Activated CD8-positive, alpha-beta memory T cell treated with anti-CD3 and anti-CD28 coated beads, Interleukin-2, amount 50 U/mL, for 4 hours (primary cell): ENCODE measurements at places on chromosomes 3 and 15.

DNA sequence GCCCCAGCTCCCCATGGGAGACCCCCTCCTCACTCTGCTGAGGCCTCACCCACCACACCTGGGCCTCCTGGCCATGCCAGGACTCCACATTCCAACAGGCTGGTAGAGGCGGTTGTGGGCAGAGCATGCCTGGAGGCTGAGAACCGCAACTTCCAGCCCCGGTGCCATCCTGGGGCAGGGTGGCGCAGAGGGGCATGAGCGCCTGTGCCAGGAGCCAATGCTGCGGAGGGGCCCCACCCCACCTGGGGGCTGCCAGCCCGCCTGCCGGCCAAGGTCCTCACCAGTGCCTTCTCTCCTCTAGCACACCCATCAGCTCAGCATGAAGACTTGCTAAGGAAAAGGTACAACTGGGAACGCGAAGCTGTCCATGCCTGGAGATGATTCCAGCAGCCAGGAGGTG lies 34.3 kb upstream of the SLC6A6 start:
- no peak for DNase-seq

DNA sequence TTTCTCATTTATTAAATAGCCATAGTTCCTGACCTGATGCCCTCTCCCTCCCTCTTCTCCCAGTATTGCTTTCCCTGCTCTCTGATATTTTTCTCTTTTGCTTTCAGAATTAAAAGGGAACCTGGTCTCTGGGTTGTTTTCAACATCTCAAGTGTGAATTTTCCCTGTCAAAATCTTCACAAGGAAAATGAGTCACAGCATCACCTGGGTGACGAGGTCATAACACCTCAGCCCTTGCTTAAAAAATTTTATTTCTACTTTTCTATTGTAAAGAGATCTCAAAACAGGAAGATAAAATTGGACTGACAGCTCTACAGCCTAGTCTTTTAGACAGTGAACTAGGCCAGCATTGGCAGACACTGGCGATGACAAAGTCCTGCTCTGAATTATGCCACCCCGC lies 40.1 kb downstream of the GAP43 start:
- no peak for DNase-seq

DNA sequence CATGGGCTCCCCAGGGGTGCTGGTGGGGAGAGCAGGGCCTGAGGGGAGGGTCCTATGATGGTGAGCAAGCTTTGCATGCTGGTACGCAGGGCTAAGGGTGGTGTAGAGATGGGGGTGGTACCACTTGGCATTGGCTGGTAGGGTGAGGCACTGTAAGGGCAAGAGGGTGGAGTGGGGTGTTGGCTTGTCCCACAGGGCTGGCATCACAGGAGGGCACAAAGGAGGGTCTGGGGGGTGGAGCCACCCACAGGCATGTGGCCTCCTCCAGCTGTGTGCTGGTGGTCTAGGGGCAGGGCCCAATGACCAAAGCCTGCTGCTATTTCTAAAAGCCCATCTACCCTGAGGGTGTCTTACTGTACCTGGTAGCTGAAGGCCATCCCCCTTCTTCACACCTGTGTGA lies 65.2 kb upstream of the SEC13 start:
- DNase-seq = no peak

GRCh38 chr3:127287840-127288239 lies at the start of gene PRR20G:
Gene PRR20G, minus strand, starts transcription at chr3:127288046. Its CDS starts 681 bp downstream, at chr3:127287365.
- no peak for DNase-seq

GRCh38 chr15:80695911-80696661 lies 976 bp downstream of the ABHD17C start:
- peak; percentile 17 for DNase-seq

DNA sequence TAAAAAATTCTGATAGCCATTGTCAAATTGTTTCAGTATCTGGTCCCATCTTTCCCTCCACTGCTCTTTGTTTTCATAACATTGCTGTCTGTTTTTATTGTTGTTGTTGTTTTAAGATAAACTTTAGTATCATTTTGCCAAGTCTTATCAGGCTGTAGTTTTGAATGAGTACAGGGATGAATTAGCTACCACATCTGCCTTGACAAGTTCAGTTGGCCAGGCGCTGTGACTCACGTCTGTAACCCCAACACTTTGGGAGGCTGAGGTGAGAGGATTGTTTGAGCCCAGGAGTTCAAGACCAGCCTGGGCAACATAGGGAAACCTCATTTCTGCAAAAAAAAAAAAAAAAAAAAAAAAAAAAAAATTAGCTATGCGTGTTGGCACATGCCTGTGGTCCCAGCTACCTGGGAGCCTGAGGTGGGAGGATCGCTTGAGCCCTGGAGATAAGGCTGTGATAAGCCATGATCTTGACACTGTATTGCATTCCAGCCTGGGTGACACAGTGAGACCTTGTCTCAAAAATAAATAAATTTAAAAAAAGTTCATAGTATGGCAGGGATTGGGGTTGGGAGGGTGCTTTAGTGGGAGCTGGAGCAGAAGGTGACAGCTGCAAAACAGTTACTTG lies 8.3 kb upstream of the ANKDD1A start:
- DNase-seq = no peak

DNA sequence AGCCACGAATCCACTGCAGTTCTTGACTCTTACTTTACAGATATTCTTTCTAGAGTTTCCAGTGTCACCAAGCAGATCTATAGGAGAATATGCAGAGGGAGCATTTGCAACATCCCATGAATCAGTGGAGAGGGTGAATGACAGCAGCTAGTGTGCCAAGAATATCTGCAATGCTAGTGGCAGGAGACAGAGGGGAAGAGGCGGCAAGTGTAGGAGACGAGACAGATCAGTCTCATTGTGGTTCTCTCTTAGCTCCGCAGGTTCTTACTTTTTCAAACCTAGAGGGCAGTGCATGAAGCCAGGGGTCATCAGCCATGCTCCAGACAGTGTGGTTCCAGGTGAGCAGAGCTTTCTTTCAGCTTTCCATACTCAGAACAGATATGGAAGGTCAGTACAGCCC lies 744 bp downstream of the ZNF619 start:
- DNase-seq = no peak

DNA sequence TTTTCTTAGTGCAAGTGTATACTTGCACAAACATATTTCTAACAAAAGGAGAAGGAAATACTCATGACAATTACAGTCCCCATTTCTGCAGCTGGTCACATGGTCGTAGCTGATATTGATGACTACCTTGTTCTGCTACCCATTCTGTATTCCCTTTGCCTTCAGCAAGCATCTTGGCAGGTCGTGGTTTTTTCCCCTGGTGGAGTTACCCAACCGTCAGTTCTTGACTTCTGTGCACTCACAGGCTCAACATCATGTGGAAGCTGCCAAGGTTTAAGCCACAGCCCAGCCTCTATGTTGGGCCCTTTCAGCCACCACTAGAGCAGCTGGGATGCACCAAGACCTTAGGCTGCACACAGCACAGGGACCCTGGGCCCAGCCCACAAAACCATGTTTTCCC lies 56.1 kb downstream of the VGLL3 start:
- DNase-seq = no peak

DNA sequence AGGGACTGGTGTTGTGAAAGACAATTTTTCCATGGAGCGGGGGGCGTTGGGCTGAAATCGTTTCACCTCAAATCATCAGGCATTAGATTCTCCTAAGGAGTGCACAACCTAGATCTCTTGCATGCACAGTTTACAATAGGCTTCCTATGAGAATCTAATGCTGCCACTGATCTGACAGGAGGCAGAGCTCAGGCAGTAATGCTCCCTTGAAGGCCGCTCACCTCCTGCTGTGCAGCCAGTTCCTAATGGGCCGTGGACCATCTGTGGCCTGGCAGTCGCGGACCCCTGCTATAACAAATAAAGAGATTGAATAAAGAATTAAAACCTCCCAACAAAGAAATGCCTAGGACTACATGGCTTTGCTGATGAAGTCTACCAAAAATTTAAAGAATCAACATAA lies 25.3 kb upstream of the ANKRD28 start:
- no peak for DNase-seq

DNA sequence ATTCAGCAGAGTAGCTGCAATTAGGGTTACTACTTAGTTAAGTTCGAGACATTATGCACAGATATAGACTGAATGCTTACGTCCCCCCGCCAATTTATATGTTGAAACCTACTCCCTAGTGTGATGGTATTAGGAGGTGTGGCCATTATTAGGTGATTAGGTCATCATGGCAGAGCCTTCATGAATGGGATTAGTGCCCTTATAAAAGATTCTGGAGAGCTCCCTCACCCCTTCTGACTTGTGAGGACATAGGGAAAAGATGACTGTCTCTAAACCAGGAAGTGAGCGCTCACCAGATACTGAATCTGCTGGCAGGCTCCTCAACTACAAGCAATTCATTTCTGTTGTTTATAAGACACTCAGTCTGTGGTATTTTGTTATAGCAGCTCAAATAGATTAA lies 25.6 kb upstream of the TEX9 start:
- DNase-seq = no peak

DNA sequence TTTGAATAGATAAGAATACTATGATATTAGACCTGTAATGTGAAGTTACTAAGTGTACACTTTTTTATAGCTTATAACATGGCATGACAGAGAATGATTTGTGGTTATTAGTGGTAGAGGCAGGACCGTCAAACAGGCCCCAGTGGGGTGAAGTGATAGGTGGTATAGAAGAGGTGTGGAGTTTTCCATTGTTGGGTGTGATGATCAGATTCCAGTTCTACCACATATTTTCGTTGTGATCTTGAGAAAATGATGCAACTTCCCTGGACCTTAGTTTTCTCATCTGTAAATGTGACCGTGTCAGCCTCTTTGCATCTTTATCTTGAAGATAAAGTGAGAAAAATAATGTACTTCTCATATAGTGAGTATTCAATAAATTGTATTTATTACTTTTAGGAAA lies 30.3 kb upstream of the UTS2B start:
- DNase-seq = no peak

DNA sequence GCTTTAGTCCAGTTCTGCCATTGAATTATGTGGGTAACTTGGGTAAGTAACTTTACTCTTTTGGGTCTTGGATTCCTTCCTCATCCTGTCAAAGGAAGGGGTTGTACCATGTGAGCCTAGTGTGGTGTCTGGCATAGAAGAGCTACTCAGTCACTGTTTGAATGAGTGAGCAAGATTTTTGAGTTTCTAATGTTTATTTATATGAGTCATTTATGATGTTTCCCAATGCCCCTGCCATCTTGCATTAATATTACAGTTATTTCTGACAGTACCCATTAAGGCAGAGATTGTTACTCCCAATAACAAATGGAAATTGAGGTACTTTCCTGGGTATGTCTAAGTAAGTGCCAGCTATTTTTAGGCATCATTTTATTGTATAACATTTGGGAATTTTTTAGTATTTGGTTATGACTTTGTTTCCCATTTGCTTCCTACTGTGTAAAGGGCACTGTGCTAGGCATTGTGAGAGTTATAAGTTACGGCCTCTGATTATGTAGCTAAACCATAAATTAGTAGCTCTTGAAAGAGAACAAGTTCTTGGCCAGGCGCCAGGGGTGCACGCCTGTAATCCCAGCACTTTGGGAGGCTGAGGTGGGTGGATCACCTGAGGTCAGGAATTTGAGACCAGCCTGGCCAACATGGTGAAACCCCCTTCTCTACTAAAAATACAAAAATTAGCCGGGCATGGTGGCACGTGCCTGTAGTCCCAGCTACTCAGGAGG lies 23.5 kb downstream of the NR1D2 start:
- DNase-seq = no peak

- DNase-seq = no peak
Observed at GRCh38 chr15:88744548-88745020, 58.7 kb upstream of the ACAN start.

- no peak for DNase-seq
Observed at GRCh38 chr15:55407498-55408011, 604 bp downstream of the CCPG1 start.

GRCh38 chr3:112470788-112471187 lies 28.5 kb downstream of the BTLA start:
- DNase-seq = no peak

GRCh38 chr15:101547737-101548136 lies 58.2 kb upstream of the PCSK6 start:
- no peak for DNase-seq

- DNase-seq = no peak
Observed at GRCh38 chr3:43676441-43676840, 14.3 kb upstream of the ABHD5 start.

- DNase-seq = no peak
Observed at GRCh38 chr3:134201201-134202130, 49.2 kb downstream of the RYK start.

DNA sequence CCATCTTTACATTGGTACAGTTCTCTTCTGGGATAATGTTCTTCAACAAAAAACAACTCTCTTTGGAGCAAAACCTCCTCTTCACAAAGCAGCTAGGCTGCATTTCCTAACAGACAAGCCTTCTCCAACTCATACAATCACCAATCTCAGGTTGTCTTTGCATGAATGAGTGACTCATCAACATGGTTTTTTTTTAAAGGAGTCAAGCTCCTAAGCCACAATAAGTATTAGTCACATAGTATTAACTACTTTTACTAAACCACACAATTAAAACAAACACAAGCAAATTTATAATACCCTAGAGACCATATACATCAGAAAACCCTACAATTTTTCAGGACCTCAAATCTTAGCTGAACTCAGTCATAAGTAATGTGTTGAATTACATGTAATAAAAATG lies 137.4 kb downstream of the TBC1D5 start:
- DNase-seq = no peak

DNA sequence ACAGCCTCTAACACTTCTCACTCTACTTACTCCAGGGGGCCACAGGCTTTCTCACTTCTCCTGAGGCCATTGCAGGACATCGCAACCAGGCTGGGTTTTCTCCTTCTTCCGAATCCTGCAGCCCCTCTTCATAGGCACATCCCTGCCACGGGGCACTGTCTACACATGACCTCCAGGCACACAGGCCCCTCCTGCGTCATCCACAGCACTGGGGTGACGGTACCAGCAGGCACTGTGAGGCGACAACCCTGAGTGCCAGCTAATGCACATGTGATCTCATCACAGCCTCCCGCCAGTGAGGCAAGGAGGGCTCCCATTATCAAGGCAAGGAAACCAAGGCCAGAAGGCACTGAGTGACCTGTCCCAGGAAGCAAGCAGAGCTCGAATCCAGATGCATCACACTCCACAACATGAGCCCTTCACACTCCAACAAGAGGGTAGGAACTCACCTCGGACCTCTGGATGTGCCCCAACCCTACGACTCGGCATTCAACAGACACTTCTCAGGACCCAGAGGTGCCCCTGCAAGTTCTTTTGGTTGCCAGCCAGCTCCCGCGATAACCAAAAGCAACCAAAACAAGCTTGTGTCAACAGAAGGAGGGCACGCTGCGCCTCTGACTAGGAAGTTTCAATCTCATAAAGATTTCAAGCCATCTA lies 16.7 kb downstream of the FAM174B start:
- no peak for DNase-seq

- no peak for DNase-seq
Observed at GRCh38 chr15:76163457-76164295, 103.9 kb downstream of the TMEM266 start.

- no peak for DNase-seq
Observed at GRCh38 chr3:153639631-153640030, 477.6 kb downstream of the RAP2B start.

DNA sequence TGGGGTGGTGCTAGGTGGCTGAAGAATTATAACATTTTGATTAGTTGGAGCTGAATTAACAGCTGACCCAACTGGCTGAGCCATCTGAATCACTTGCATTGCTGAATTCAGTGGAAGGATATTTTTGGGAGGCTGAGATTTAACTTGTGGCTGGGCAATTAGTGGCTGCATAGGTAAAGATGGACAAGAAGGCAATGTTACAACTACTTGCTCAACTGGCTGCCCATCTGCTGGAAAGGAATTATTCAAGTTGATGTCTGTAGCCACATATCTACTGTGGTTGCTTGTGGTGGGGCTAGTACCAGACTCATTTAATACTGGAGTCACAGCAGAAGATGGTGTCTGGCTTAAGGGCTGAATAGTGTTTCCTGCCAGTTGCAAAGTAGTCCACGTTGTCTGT lies 36.4 kb downstream of the USF3 start:
- no peak for DNase-seq
